ENCODE measurements at places on chromosomes 11 and 22.

- DNase-seq = peak; percentile 74
Measured at GRCh38 chr11:130894322-130895025, 21.8 kb downstream of the SNX19 start.

DNA sequence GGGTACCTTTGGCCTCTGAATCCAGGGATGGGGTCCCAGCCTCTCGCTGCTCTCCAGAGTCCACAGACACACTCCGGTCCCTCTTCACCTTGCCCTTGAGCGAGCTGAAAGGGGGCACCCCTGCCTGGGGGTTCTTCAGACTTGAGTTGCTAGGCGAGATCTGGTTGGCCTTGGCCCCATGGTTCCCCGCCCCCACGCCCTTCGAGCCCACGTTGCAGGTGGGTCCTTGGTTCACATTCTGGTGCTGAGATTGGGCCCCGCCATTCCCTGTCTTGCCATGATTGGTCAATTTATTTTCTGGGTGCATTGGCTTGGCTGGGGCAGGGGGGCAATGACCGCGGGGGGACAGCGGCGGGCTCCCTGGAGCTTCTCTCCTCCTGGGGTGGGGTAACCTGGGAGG is 17.5 kb downstream of the BCL9L start:
- no peak for DNase-seq

- DNase-seq = peak; percentile 60
Measured at GRCh38 chr11:72781313-72782080, 12.3 kb downstream of the STARD10 start.

DNA sequence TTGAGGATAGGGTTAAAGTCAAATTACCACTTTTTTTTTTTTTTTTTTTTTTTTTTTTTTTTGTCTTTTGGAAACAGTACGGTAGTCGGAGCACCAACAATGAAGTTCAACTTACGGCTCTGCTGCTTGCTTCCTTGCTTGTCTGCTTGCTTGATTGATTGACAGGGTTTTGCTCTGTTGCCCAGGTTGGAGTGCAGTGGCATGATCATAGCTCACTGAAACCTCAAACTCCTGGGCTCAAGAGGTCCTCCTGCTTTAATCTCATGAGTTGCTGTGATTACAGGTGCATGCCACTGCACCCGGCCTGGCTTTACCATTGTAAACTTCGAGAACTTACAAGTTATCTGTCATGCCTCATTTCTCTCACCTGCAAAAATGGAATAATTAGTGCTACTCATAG is 5.8 kb downstream of the SGSM3 start:
- no peak for DNase-seq

- no peak for DNase-seq
Measured at GRCh38 chr22:24803064-24803542, 2.9 kb upstream of the SGSM1 start.

GRCh38 chr22:41368543-41369423 is 13.0 kb upstream of the TEF start:
- peak; percentile 75 for DNase-seq

DNA sequence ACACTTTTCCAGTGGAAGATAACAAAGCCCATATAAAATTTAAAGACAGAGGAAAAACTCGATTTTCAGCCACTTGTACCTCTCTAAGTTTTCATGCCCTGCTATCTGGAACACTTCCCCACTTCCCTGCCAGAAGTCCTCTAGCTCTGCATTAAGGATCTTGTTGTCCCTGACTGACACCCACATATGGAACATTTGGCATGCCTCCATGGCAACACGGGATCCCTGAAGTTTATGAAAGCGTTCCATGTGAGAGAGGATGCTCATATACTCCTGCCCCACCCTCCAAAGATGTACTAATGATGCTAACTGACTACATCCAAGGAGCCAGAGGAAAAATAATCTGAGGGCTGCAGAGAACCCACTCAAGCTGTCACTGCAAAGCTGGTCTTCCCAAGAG is 8.8 kb upstream of the C11orf91 start:
- DNase-seq = peak; percentile 65

DNA sequence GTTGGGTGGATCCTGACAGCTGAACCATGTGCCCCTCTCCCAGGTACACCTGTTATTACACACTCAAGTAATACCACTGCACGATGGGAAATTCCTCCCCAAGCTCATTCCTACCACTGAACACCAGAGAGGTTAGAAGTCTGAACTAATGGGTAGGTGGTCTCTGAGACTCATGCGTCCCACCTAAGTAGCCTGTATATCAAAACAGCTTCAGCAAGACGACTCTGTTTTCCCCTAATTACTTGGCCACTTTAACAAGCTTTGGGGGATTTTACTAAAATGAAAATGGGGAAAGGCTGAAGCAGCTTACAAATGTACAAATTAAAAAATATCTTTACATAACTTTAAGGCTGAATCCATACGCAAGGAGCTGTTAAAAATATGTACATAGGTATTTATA is 29.4 kb downstream of the LGR4 start:
- DNase-seq = no peak

DNA sequence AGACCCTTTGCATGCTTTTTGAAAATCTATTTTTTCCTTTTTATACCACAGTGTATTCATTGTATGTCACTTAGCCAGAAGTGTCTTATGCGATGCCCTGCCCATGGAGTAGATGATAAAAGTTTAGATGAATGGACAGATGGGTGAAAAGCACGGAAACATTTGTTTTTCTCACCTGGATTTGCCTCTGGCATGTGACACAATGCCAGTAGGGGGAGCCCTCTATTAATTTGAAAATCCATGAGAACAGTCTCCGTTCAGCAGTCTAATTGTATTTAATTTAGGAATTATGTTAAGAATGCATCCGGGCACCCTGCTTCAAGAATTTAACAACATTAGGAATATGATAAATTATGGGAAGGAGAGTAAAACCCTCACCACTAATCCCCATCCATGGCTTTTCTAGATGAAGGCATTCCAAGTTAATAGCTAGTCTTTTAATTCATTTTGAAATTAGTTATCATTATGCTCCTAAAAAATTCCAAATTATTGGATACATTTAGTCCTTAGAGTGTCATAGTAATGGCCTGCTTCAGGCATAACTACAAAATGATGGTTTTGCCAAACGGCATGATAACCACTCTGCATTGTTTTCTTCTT is 55.3 kb upstream of the ALKBH3 start:
- no peak for DNase-seq

- no peak for DNase-seq
Measured at GRCh38 chr11:62847767-62848314, 8.5 kb upstream of the WDR74 start.

- DNase-seq = no peak
Measured at GRCh38 chr22:50175921-50176849, 5.7 kb downstream of the PANX2 start.

- DNase-seq = peak; percentile 6
Measured at GRCh38 chr22:23815541-23816155, 23.2 kb downstream of the DERL3 start.

GRCh38 chr11:92384358-92384757 is 159.7 kb downstream of the FAT3 start:
- DNase-seq = no peak

DNA sequence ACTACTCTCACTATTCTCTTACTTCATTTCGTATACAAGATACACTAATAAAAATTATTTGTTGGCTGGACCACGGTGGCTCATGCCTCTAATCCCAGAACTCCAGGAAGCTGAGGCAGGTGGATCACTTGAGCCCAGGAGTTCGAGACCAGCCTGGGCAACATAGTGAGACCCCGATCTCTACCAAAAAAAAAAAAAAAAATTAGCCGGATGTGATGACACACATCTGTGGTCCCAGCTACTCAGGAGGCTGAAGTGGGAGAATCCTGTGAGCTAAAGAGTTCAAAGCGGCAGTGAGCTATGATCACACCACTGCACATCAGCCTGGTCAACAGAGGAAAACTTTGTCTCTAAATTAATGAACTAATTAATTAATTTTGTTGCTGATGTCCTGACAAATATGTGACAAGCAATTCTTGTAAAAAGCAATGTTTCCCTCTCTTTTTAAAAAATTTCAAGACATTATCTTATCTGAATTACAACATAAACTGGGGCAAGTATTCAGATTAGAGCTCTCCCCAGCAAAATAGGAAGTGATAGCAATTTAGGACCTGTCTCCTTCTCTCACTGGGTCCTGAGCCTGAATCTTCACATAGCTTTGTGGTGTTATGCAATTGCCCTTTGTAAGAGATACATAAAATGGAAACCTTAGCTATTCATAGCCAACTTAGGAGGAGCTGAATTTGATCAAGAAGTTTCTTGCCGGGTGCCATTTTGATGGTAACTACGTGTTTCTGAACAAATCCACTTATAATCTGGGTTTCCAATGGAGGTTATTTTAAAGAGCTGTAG is 17.6 kb upstream of the TMA7B start:
- no peak for DNase-seq

DNA sequence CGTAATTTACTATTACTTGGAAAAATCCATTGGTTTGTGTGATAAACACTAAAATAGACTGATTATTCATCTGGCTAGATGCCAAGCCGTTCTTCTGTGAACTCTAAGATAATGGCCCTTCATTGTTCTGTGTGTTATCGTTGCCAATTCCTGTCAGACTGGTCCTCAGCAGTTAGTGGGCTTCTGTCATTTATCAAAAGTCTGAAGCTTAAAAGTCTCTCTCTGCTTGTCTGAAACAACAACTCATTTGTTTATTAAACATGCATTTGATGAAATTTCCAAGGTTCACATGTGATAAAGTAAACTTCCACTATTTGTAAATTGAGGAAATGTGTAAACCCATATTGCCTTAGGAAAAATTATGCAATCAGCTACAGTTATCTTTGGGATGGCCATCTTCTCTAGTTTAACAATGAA is 21.1 kb upstream of the RDX start:
- no peak for DNase-seq

GRCh38 chr22:49373801-49374226 is 453.9 kb downstream of the BRD1 start:
- no peak for DNase-seq

DNA sequence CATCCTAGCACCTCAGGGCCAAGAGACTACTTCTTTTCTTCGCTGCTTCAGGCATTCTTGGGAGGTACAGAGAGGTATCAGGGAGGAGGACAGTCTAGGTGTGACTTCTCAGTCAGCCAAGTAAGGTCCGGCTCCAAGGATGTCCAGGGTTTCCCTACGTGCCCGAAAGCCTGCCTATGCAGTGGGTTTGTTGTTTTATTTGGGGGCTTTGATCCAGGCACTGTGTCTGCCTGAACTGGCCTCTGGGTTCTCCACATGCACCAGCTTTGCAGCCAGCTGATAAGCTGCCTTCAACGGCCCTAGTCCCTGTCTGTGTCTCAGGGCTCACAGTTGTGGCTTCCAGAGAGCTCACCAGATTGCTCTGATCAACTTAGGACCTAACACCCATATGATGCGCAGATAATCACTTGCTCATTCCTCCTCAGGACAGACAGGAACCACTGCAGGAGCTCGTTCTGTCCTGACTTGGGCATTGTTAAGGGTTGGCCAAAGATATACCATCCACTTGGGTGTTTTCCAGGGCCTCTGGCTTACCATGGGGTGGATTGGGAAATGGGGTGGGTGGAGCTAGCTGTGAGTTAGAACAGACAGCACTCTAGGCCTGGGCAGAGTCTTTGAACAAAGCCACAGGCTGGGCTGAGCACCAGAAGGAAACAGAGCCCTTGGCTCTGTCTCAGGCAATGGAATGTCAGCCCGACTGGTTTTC is 45.5 kb upstream of the CRYBB3 start:
- peak; percentile 59 for DNase-seq

DNA sequence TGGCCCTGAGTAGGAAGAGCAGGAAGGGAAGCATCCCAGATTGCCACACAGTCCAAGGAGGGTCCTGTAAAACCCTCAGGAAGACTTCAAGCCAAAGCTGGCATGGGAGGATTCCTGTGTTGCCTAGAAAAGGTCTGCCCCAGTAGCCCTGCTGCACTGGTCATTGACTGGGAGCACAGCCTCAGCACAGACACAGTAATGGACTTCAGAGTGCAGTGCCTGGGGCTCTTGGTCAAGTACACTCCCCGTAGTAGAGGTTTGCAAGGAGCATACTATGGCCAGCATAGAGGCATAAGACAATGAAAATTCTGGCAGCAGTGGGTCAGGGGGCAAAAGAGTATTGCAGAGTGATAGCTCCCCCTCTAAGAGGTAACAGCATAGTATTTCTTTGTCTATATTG is 36.2 kb upstream of the FJX1 start:
- DNase-seq = no peak

DNA sequence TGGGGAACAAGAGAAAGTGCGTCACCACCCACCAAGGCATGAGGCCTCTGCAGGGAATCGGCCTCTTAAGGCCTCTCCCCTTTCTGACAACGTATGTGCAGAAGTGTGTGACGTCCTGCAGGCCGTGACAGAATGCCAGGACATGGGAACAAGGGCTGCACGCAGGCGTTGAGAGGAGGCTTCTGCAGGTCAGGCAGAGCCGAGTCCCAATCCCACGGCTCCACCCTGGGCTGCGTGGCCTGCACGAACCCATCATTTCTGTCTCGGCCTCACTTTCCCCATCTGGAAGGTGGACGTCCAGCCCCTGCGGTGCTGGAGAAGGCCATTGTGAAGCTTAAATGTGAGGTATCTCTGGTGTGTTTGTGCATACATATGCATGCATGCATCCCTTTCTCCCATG is 61.8 kb downstream of the SHANK2 start:
- DNase-seq = no peak

- no peak for DNase-seq
Measured at GRCh38 chr11:129593098-129593497, 217.4 kb downstream of the BARX2 start.

DNA sequence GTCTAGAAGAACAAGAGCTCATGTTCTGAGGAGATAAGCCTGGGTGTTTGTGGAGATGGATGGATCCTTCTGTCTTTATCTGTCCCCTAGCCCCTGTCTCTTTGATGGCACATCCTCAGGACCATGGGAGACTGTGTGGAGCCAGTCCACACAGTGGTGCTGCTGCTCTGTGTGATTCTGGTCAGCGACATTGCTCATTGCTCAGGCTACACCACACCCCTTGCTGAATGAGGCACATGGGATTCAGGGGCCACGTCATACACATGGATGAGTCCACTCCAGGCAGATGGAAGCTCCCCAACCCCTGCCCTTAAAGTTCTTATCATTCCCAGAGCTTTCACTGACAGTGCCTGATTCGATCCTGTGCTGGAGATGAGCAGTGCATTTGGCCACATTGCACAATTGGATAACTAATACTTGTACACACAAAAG is 222.2 kb downstream of the NAV2 start:
- DNase-seq = no peak

GRCh38 chr11:61543606-61544306 is 35.2 kb downstream of the LRRC10B start:
- no peak for DNase-seq

DNA sequence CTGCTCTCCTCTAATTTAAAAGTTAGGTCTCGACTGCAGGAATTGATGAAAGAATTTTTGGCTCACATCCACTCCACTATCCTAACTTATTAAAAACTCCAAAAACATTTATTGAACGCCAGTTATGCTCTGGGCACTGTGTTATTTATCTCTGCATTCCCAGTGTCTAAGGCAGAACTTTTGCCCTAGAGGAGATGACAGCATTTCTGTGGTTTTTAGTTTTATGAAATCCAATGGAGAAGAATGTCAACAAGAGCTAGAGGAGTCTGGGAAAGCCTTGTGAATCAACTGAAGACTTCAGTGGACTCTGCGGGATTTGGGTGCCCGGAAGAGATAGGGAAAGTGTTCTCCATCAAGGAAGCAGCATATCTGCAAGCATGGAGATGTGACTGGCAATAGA is 217.0 kb upstream of the PGR start:
- no peak for DNase-seq

GRCh38 chr22:38114484-38115398 is 4.3 kb upstream of the BAIAP2L2 start:
- peak; percentile 86 for DNase-seq

GRCh38 chr11:15613251-15613650 is 498.5 kb downstream of the INSC start:
- no peak for DNase-seq
